ENCODE measurements at places on chromosomes 11 and 22.
A peak's percentile ranks its signal among the peaks of the same experiment; 100 is the strongest.

DNA sequence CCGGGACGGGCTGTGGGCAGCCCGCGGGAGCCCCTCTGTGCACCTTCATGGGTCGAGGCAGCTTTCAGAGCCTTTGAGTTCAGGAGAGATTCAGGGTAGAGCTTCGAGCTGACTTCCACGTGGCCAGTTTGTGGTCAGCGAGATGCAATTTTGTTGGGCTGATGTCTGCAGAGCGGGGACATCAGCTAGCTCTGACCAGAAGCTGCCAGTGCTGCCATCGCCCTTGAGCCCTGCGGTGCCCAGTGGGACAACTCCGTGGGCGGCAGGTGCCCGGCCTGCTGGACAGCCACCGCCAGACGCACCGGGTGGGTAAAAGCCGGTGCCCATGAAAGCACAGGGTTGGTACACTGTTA lies 719 bp downstream of the TALDO1 start:
- no peak for DNase-seq

DNA sequence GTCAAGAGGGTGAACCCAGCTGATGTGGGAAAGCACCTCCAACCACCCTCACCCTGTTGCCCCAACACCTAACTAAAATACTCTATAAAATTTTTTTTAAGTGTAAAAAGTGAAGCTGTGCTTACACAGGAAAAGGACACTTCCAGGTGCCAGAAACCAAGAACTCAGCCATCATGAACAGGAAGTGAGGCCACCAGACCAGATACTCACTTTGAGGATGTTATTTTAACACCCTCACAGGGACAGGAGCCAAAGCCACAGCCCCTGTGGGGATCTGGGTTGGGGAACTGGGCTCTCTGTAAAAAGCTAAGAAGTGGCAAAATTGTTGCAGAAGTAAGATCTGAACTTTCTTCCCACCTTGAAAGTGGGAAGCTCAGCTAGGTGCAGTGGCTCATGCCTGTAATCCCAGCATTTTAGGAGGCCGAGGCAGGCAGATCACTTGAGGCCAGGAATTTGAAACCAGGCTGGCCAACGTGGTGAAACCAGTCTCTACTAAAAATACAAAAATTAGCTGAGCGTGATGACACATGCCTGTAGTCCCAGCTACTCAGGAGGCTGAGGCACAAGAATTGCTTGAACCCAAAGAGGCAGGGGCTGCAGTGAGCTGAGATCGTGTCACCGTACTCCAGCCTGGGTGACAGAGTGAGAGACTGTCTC lies 3.8 kb downstream of the RSPH14 start:
- no peak for DNase-seq

DNA sequence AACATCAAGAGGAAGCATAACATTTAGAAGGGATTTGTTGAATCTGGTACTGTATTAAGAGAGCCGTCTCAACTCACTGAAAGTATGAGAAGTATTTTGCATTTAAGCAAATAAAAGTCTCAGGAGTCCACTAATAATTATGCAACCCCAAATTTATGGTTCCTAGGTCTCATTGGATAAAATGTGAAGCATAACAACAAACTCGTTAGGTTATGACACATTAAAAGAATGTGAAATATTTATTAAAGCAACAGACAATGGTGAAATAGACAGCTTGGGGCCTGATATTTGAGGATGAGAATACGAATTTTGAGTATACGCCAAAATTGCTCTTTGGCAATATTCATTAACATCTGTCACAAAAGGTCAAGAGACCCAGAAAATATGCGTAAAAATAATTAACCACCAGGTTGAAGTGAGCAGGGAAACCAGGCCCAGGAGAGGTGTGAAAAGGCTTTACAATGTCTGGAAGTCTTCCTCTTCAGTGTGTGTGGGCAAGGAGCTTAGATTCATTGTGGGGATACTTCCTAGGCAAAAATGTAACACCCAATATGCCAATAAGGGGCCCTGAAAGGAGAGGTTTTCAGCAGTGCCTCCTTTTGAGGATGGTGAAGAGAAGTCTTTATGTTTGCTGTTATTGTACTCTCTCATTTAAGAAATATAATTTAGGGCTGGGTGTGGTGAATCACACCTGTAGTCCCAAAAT lies 89.2 kb downstream of the FDX1 start:
- DNase-seq = no peak

DNA sequence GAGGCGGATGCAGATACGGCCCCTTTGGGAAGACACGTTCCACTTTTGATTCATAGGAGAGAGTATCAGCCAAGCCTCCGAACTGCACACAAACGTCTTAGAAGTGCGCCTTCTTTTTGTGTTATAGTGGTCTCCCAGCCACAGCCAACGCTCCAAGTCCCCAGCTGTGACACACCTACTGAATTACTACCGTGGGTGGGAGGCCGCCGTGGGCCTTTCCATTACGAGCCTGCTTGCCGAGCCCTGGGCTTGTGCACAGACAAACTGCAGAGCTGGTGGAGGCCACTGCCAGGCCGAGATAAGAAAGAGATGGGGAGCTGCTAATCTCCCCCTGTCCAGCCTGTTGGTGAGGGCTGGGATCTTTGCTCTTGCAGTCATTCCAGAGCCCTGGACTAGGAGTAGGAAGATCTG lies 761 bp downstream of the HMBS start:
- no peak for DNase-seq

- peak; percentile 37 for DNase-seq
Observed at GRCh38 chr22:42919199-42919598, 62.1 kb upstream of the ARFGAP3 start.

DNA sequence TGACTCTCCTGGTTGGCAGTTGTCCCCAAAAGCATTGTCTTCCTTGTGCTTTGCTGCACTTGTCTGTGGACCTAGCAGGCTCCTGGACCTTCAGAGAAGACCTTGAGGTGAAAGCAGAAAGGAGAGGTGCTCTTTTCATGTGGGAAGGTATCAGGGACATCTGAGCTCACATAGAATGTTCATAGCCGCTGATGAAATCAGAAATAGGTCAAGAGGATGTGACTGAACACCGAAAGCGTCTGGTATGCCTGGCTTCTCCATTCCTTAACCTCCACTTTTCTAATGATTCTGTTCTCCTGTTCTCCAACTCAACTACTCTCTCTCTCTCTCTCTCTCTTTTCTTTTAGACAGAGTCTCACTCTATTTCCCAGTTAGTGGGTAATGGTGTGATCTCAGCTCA lies 6.2 kb upstream of the CUL5 start:
- no peak for DNase-seq

DNA sequence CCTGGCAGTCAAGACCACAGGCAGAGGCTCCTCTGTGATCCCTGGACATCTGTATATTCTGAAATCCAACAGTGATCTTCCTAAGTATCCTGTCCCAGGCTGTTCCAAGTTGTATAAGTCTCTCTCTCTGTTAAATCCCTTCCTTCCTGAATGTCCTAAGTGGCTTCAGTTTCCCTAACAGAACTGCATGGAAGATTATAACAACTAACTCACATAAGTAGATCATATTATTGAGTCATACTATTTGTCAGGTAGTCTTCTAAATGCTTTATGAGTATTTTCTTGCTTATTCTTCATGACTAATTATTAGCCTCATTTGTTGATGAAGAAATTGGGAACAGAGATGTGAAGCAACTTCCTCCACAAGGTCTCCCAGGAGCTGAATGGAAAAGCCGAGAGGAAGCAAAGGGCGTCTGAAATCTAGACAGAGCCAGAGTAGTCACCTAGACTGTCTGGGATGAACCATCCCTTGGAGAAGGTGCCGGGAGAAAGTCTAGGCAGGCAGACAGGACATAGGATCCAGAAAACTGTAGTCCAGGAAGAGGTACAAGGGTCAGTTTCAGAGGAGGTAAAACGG lies 93.2 kb upstream of the FAT3 start:
- DNase-seq = peak; percentile 25

DNA sequence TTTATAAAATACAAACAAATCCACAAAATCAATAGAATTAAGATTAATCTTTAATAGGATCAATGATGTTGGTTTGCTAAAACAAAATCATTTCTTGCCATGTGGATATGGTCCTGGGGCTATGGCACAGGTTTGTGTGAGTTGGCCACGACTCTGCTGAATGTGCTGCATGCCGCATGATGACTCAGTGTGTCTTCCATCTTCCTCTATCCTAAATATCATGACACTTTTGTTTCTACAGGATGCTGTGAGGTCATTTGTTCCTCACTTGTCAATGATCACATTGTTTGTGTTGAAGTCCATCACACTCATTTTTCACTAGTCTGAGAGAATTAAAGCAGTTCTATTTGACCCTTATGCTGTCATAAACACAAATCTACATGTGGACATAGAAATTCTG lies 167.2 kb upstream of the ZBED5 start:
- DNase-seq = peak; percentile 43

- DNase-seq = no peak
Observed at GRCh38 chr11:27018902-27019529, 21.6 kb upstream of the BBOX1 start.

All from urothelium cell line (cell line).